Activated CD4-positive, alpha-beta T cell treated with anti-CD3 and anti-CD28 coated beads for 4 hours (primary cell): ENCODE measurements at places on chromosomes 1 and 21.

GRCh38 chr1:43238991-43239469 lies 30.8 kb upstream of the TMEM125 start:
- no peak for DNase-seq

- DNase-seq: no peak
These were observed 42.4 kb upstream of the KCNQ4 start for GRCh38 chr1:40740997-40741736.

- no peak for DNase-seq
These were observed 9.5 kb downstream of the DNM3 start for GRCh38 chr1:171850651-171851350.

DNA sequence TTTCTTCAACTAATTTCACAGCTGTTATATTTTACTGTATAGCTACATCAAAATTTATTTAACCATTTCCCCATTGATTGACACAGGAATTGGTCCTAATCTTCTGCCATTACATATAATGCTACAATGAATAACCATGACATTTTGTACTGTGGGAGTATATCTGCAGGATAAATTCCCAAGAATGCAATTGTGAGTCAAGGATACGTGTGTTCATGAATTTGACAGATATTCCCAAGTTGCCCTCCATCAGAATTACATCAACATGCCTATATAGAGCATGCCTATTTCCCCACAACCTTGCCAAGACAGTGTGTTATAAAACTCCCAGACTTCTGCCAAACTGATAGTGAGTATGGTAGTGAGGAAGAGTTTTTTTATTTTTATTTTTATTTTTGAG lies 2.7 kb upstream of the TIE1 start:
- no peak for DNase-seq

DNA sequence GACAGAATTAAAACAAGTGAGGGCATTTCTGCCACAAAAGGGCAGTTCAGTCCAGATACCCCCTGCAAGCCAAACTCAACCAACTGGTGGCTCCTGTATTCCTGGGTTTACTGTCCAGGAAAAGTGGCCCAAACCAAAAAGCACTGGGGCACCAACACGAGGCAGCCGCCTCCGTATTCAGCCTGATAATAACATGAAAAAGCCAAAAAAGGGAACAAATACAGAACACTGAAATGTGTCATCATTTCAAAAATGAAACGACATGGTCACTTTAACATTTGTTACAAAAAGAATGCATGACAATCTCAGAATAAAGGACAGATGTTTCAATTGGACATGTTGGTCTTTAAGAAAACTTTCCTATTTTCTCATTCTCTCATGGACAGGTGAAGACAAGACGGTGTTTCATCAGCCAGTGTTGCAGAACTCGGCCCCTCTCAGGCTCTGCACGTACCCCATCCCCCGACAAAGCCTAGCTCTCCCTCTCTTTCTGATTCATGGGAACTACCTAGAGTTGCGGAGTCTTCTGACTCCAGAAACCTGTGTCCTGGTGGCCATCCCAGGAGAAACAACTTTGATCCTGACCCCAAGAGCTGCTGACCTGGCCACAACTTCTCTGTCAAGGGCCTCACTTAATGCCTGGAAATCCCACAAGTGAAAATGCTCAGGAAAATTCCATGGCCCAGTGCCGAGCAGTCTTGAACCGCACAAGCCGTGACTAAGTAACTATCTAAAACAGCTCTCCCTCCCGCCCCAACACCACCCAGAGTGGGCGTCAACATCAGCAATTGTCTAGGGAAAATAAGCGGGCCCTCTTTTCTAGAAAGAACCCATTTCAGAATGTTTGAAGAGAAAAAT lies 27.1 kb downstream of the ZBTB17 start:
- DNase-seq: peak; percentile 65

GRCh38 chr1:198922638-198923430 lies 284.0 kb downstream of the PTPRC start:
- DNase-seq: no peak
